ENCODE measurements at places on chromosomes 1 and 21.

- no peak for DNase-seq
Measured at GRCh38 chr1:223211323-223211985, 68.4 kb upstream of the TLR5 start.

- peak; percentile 17 for DNase-seq
Measured at GRCh38 chr1:152111515-152111968, 3.7 kb downstream of the TCHH start.

- no peak for DNase-seq
Measured at GRCh38 chr1:42423681-42424080, 32.1 kb downstream of the ZMYND12 start.

DNA sequence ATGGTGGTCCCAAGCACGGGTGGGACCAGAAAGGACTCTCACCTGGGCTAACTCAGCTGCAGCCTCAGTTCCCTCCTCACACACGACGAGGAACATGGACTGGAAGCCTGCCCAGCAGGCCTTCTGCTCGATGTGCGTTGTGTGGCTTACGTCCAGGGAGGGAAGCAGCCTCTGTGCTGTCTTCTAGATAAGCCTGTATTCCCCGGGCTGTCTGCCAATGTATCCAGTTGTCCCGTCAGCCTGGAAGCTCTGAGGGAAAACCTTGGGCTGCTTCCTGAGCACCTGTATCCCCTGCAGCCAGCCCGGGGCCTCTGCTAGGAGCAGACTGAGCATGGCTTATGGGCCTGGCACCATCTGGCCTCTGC, 10.5 kb downstream of the PCSK9 start:
- DNase-seq, result peak; percentile 13

- DNase-seq, result no peak
Measured at GRCh38 chr21:20016435-20017005, 981.7 kb upstream of the NCAM2 start.

GRCh38 chr1:197976368-197976767, 59.2 kb downstream of the LHX9 start:
- DNase-seq, result no peak

- DNase-seq, result no peak
Measured at GRCh38 chr1:59499943-59500569, 203.2 kb downstream of the FGGY start.

- no peak for DNase-seq
Measured at GRCh38 chr1:38133304-38133703, 86.7 kb upstream of the POU3F1 start.

DNA sequence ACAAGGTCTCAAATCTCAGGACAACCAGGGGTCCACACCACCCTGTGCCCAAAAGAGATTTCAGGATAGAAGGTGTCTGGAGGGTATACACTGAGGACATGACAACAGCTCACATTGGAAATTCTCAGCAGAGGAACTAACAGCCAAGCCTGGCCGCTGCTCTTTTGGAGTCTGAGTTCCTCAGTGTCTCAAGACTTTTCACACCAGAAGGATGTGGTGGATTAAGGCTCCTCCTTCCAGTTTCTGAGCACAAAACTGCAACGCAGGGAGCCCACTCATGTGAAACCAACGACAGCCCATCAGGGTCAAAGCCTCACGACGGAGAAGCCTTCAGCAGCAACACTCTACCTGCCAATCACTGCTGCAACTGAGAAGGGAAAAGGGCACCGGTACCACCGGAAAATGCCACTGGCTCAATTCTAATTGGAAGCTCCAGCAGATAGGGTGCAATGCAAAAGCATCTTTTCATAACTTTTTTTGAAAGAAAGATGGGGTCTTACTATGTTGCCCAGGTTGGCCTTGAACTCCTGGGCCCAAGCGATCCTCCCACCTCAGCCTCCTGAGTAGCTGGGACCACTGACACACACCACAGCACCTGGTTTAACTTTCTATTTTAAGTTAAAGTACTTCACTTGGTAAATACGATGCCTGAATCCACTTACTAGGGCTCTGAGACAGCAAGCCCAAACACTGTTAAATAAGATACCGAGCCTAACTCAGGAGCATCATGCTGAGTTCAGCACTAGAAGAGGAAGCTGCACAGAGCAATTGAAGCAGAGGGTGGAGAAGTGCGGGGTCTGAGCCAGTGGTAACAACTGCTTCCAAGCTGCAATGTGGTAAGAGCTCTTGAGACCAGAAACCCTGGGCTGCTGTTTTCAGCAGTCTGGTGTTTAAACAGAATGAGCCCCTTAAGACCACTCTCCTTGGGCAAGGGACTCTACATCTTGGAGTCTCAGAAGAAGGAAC, 7.8 kb downstream of the CAPZB start:
- no peak for DNase-seq

GRCh38 chr1:183685112-183685713, 32.1 kb upstream of the APOBEC4 start:
- DNase-seq, result no peak

GRCh38 chr1:182143154-182143657, 81.7 kb upstream of the ZNF648 start:
- DNase-seq, result peak; percentile 78

DNA sequence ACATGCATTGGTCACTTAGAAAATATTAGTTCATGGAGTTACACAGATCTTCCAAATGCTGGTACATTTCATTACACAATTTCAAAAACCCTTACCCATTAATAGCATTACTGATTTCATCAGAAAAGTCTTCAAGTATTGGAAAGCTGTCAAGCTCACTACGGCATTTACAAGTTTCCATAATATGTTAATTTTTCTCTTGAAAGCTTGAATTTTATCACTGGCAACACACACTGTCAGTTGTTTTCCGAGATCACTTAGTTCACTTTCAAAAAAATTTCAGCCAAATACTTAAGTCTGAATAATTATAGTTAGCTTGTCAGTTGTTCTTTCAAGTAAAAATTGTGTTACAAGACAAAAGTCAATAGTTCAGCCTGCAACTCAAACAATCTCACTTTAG, 18.0 kb downstream of the ASTN1 start:
- DNase-seq, result no peak
